Fibroblast of skin of right biceps (primary cell): ENCODE measurements at places on chromosomes 4 and X.
A peak's percentile ranks its signal among the peaks of the same experiment; 100 is the strongest.

- peak; percentile 84 for DNase-seq
These were observed 13.5 kb downstream of the RXFP1 start for GRCh38 chr4:158535130-158535614.

DNA sequence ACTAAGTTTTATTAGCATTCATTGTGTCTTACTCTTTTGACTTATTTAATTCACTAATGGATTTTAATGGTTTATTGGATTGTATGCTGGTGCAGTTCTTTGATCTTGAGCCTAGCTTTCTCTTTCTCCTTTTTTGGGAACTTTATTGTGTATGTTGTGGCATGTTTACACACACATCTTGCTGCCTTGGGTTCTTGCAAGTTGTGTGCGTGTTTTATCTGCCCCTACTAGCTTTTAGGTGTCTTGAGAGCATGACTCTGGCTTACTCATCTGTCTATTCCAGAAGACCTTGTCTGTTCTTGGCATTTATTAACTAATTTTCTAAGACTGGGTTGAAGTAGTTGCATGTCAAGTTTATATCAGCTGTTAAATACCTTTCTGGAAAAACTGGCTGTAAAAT is 2.7 kb downstream of the TMEM165 start:
- peak; percentile 33 for DNase-seq

GRCh38 chrX:29666366-29666765 is 549.0 kb upstream of the MAGEB2 start:
- peak; percentile 76 for DNase-seq

DNA sequence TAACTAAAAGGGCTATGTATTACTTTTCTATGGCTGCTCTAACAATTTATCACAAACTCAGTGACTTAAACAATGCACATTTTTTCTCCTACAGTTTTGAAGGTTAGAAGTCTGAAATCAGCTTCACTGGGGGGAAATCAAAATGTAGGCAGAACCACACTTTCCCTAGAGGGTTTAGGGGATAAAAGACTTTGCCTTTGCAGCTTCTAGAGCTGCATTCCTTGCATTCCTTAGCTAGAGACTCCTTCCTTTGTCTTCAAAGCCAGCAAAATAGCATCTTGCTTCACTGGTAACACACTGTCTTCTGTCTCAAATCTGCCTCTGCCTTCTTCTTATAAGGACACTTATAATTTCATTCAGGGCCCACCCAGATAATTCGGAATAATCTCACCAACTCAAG is 152.4 kb upstream of the SPIN4 start:
- DNase-seq: peak; percentile 76

DNA sequence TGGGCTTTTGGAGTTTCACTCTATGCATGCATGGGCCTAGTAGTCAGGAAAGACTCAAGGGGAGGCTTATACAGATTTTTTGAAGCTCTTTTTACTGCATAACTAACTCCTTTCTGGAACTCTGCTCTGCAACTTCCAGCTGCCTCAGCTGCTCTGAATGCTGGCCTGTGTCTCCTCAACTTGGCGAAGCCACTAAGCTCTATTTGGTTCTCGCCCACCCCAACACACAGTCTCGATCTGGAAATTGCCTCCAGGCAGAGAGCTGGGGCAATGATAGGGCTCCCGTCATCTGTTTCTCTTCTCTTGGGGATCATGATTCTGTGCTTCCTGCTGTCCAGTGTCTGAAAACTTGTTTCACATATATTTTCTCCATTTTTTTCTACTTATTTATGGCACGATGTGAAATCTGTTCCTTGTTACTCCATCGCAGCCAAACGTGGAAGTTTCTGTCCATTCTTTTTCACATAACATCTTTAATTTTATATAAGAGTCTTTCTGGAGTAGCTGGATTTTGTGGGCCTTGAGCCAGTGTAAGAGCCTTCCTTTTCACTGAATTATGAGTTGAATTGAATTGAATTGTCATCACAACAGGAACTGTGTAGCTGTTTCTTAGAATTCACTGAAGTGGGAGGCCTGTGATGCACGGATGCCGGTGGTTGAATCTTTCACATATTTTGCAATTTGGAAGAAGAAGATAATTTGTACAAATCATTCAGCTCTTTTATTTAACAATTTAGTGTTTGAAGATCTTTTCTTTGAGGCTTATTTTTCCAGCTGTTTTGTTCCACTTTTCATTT is 9.0 kb downstream of the ZNF275 start:
- DNase-seq: no peak

DNA sequence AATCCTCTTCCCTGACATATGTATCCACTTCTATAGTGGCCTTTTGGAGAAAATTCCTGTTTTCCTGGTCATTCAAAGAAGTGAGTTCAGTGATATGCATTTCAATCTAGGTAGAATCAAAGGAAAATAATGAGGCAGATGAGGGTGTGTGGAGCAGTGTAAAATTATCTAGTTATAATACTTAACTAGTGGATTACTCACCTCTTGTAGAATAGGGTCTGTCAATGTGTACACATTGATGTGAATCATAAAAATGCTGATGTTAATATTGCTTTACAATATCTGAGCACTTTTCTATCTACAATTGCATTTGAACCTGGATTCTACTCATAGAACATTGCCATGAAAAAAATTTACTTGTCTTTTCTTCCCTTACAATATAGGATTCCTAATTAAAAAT is 293.5 kb downstream of the GBA3 start:
- DNase-seq: no peak

DNA sequence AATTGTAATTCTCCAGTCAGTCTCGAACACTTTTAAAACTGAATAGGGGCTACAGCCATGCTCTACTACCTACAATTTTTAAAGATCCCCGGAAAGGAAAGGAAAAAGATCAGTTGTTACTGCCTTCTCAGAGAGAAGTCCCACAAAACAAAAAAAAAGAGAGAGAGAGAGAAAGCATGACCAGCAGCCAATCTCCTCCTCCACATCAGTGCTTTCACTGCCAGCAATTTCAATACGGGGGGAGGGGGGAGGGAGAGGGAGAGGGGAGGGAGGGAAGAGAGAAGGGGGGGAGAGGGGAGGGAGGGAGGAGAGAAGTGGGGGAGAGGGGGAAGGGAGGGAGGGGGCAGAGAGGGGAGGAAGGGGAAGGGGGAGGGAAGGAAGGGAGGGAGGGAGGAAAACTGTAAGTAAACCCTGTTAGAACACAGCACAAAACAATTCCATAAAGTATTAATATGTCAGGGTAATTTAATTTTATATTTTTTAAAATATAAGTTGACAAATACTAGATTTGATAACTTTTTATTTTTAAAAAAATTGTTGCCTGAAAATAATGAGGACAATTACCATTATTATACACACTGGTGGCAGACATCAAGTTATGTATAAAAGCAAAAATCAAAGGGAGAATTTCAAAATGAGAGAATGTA is 108.0 kb downstream of the LRBA start:
- DNase-seq: peak; percentile 1

DNA sequence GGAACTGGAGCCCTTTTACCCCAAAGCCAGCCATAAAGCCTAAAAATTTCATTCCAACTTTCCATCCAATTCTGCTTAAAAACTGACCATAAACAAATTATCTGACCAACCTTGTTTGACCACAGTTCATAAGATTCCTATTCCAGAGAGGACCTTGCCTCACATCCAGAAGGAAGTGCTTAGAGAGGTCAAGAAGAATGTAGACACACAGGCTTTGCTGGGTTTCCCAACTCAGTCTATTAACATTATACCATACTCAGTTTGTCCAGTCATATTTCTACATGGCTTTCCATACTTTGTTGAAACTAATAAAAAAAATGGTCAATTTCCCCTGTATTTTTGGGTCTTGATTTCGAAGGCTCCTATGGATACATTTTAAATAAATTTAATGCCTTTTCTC is 1522.5 kb downstream of the ARAP2 start:
- no peak for DNase-seq

- DNase-seq: no peak
These were observed 739.7 kb downstream of the CENPC start for GRCh38 chr4:66805582-66805981.

GRCh38 chr4:187124331-187124730 is 400.7 kb upstream of the FAT1 start:
- DNase-seq: no peak

GRCh38 chr4:2276581-2277325 is 14.8 kb upstream of the MXD4 start:
- DNase-seq: no peak

DNA sequence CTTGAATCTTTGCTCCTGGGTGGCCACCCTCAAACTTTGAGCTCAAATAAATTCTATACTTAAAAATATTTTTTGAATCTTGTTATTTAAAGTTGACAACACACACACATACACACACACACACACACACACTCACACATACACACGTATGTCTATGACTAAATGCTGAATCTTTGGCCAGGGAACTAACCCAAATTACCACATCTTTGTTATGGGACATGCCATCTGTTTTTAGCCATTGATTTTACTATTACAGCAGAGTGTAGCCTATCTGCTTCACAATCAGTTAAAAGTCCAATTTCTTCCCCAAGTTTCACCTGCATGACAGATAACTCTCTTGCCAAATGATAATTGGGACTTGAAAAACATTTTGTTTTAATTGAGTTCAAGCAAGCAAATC is 45.0 kb upstream of the USP46 start:
- no peak for DNase-seq

DNA sequence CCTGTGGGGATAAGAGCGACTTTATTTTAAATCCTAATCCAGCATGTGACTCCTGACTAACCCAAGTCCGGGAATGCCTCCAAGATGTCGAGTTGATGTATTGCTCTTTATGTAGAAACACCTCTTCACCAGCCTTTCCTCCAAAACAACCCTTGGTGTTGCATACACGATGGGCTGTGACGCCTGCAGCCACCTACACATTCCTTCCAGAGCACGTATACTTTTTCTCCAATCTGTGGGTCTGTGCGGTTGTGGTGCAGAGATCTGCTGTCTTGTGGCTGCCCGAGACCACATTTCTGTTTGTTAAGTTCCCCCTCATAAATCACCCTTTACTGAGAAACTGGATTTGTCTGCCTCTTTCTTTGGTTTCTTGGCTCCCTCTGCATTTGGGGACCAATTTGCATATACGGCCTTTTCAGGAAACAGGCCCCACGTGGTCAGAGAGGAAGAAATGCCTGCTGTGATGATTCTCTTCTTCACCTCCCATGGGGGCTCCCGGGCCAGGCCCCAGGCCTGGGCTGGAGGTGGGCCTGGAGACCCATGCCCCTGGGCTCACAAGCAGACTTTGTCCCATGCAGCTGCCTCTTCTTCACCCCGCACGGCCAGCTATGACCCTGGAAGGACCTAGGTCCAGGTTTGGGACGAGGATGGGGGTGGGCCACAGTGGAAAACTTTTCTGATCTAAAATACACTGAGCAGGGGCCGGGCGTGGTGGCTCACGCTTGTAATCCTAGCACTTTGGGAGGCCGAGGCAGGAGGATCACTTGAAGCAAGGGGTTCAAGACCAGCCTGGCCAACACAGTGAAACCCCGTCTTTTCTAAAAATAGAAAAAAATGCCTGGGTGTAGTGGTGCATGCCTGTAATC is 21.4 kb upstream of the AFAP1 start:
- DNase-seq: peak; percentile 100

GRCh38 chr4:37634180-37634579 is 52.0 kb downstream of the RELL1 start:
- no peak for DNase-seq

GRCh38 chr4:140233791-140234696 is 80.1 kb upstream of the MAML3 start:
- peak; percentile 84 for DNase-seq

- peak; percentile 48 for DNase-seq
These were observed 426 bp downstream of the SLBP start for GRCh38 chr4:1711571-1712215.

- no peak for DNase-seq
These were observed 427.9 kb upstream of the SLIT2 start for GRCh38 chr4:19823781-19824180.

- DNase-seq: peak; percentile 46
These were observed 36.0 kb upstream of the NPNT start for GRCh38 chr4:105859233-105859632.

GRCh38 chrX:13369256-13370030 is 49.6 kb upstream of the ATXN3L start:
- DNase-seq: no peak

GRCh38 chr4:181478656-181479055 is 764.5 kb upstream of the TENM3 start:
- peak; percentile 23 for DNase-seq

DNA sequence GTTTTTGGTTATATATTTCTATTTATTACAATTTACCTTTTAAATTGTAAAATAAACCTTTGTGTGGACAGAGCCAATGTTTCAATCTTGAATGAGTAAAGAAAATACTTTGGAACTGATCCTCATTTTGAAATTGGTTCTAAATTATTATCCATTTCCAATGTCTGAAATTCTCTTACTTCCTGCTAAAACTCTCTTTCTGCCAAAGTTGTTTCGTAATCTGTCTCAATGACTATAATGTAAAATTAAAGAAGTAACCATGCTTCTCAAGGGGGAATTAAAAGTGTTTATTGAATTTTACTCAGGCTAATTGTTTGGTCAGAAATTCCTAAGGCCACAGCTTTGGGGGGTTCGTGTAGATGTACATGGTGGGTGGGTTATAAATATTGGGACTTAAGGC is 34.8 kb downstream of the YIPF6 start:
- no peak for DNase-seq
